ENCODE measurements at places on chromosomes 6 and 20. TPM values are rescaled to one million over a fixed set of nuclear protein-coding genes. Genes with fewer than 3 reads are reported as not detected.

The EPPIN gene
- not detected for total RNA-seq

The SLX4IP gene
- 2.0 TPM for total RNA-seq

The OR2J3 gene
- total RNA-seq = not detected

The ACTL10 gene
- total RNA-seq = 0.33 TPM

The TINAG gene
- total RNA-seq = 0.51 TPM

DNA sequence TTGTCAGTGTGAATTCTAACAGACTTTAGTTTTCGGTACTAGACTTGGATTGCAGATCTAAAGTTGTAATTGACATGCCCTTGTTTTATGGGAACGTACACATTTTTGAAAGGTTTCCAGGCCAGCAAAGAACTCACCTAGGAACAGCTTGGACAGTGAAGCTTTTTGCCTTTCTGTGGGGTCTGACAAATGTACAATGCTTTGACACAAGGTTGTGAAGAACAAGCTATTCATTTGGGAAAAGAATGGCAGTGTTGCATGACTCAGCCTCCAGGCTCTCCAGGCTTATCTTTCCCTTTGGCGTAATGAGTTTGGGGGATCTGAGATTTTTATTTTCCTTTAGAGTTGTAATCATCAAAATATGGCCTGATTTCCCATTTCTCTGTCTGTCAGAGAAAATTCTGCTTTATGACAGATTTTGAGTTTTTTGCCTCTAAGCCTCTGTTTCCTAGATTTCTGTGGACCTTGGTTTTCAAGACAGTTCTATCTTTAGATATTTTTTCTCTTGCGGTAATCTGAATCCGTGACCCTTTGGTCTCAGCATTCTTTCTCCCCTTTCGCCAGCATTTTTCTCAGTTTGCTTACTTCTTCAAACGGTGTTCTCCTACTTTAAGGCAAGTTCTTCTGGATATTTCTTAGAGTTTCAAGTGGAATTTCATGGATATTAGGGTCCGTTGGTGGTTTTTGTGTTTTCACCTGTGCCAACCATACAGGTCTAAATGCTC lies 221.0 kb downstream of the ADGB start:
- H3K27ac ChIP-seq = no peak overlapping the region
- no peak for DNase-seq
- H3K36me3 ChIP-seq = no peaks in the 10 kb centered on the region
- no peak overlapping the region for H3K4me3 ChIP-seq
- H3K4me1 ChIP-seq = no peaks in the 10 kb centered on the region
- H3K27me3 ChIP-seq = no peaks in the 10 kb centered on the region

DNA sequence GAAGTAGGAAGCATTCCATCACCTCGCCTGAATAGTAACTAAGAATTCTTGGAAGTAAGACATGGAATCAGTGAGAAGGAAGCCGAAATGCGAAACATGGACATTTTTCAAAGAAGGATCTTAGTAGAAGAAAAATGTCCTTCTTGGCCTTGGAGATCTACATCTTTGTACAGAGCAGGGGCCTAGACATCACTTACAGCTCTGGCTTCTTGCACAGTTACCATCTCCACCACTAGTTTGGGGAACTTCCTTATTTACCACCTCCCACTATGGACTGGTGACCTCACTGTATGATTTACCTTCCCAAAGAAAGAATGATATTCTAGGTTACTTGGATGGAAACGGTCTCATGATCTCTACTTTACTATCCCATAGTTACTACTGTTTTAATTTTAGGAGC lies 15.7 kb downstream of the CASS4 start:
- no peaks in the 10 kb centered on the region for H3K4me1 ChIP-seq
- no peaks in the 10 kb centered on the region for H3K36me3 ChIP-seq
- H3K27ac ChIP-seq = no peak overlapping the region
- no peaks in the 10 kb centered on the region for H3K27me3 ChIP-seq

- peak overlapping the region; percentile 98 for H3K27ac ChIP-seq
- H3K4me1 ChIP-seq = no peaks in the 10 kb centered on the region
- no peaks in the 10 kb centered on the region for H3K27me3 ChIP-seq
- peaks cover 34% of the 10 kb centered on the region for H3K36me3 ChIP-seq
Observed at GRCh38 chr20:63947638-63948456, 8.4 kb downstream of the UCKL1 start.

DNA sequence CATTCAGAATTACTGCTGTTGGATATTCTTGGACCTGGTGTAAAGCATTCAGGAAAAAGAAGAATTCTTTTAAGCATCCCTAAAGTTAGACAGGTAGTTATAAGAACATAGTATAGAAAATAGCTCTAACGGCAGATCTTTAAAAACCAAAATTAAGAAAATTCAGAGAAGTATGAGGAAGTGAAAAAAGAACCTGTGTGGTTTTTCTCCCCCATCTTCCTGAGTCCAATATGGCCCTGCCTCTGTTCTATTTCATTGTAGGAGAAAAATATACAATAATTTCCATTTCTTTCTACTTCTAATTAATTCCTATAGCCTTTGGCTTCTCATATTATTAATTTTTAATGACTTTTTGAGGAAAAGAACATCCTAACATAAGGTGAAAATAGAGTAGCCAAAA lies 47.1 kb downstream of the FHL5 start:
- no peak overlapping the region for H3K27ac ChIP-seq
- no peak for DNase-seq
- no peaks in the 10 kb centered on the region for H3K4me1 ChIP-seq
- H3K4me3 ChIP-seq = no peak overlapping the region
- H3K36me3 ChIP-seq = no peaks in the 10 kb centered on the region

DNA sequence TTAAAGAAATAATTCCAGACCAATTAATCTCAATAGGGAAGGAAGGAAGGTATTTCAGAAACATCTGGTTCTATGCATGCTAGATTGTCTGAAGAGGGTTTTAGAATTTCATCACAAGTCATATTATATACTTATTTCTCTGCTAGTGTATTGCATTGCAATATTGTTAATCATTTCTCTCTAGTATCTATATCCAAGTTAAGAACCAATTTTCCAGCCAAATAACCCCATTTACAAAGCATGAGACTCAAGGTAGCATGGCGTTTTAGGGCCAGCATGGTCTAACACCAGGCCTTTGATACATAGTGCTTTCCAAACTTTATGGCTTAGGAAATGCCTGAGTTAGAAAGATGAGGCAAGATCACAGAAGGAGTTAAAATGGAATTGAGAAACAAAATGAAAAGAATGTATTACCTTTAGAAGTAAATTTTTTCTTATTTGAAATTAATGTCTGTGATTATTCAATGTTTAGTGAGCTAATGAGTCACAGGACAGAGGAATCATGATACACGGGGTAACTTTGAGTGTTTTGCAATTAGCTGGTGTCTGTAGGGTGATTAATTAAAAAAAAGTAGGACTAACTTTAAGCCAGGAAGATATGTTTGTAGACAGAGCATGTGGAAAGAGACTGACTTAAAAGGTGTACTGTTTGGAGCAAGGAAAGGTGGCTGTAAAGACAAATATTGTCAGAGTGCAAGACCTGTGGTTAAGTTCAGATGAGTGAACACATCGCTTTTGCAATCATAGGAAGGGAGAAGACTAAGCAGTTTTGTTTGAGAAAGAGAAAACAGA lies 1006.2 kb upstream of the CITED2 start:
- no peak for DNase-seq
- no peaks in the 10 kb centered on the region for H3K4me1 ChIP-seq
- H3K4me3 ChIP-seq = no peak overlapping the region
- H3K36me3 ChIP-seq = no peaks in the 10 kb centered on the region

- no peak overlapping the region for H3K27ac ChIP-seq
- DNase-seq = no peak
- no peak overlapping the region for H3K4me3 ChIP-seq
Observed at GRCh38 chr6:129667034-129667433, 42.9 kb downstream of the ARHGAP18 start.

GRCh38 chr6:125747589-125748405 lies 1.6 kb upstream of the HEY2 start:
- H3K4me3 ChIP-seq = peak overlapping the region; percentile 66
- no peak for DNase-seq
- H3K4me1 ChIP-seq = peaks cover 19% of the 10 kb centered on the region
- H3K27me3 ChIP-seq = no peaks in the 10 kb centered on the region
- H3K36me3 ChIP-seq = no peaks in the 10 kb centered on the region
- H3K27ac ChIP-seq = peak overlapping the region; percentile 86

- H3K4me1 ChIP-seq = peaks cover 17% of the 10 kb centered on the region
- no peak overlapping the region for H3K4me3 ChIP-seq
- peaks cover 71% of the 10 kb centered on the region for H3K36me3 ChIP-seq
- H3K27me3 ChIP-seq = no peaks in the 10 kb centered on the region
- no peak overlapping the region for H3K27ac ChIP-seq
Observed at GRCh38 chr6:25973923-25974555, 11.4 kb downstream of the TRIM38 start.

DNA sequence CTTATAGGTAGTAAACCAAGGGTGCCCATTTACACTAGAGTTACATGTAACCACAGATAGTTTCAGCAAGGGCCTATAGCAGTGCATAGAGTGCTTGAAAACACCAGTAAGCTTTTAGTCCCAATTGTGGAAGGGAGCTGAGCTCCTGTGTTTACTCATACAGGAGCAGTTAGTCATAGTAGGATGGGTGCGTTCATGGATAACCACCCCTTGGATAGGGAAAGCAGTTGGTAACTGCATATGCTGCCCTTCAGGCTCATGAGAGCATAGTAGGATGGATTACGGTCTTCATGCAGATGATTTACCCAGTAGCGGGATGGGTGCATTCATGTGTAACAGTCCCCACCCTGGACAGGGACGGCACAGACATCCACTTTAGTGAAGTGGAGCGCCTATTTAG lies 45.1 kb downstream of the OR2B6 start:
- no peak for DNase-seq
- H3K4me3 ChIP-seq = no peak overlapping the region
- no peaks in the 10 kb centered on the region for H3K36me3 ChIP-seq
- no peaks in the 10 kb centered on the region for H3K27me3 ChIP-seq
- H3K4me1 ChIP-seq = no peaks in the 10 kb centered on the region
- no peak overlapping the region for H3K27ac ChIP-seq

DNA sequence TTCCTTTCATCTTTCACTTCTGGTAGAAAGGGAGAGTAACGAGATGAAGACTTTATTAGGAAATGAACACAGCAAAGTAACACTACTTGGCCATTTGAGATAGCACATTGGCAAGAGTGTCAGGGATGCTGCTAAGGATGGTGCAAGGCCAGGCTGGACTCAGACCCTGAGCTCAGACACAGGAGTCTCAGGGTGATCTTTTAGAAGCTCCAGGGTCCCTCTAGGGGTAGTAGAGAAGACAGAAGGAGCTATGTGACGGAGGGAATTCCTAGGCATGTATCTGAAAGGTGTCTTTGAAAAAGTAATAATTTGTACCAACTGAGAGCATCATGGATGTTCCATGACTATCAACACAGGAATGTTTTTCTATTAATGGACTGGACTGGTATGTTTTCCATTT lies 436.5 kb downstream of the DHX35 start:
- H3K36me3 ChIP-seq = no peaks in the 10 kb centered on the region
- H3K4me1 ChIP-seq = no peaks in the 10 kb centered on the region
- no peaks in the 10 kb centered on the region for H3K27me3 ChIP-seq
- no peak for DNase-seq
- no peak overlapping the region for H3K4me3 ChIP-seq
- H3K27ac ChIP-seq = no peak overlapping the region

DNA sequence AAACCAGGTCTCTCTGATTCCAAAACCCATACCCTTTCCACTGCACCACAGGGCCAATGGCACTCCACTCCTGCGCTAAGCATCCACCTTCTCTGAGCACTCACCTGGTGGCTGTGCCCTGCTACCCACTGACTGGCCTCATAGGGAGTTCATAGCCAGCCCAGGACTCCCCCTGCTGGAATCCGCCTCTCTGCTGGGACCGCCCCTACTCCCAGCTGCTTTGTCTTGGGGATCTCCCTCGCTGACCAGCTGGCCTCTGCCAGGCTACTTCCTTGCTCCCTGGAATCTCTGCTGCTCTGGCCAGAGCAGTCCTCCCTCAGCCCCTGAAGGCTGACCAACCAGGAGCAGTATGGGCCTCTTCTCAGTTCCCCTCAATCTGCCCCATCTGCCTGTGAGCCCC lies 129.7 kb downstream of the FAXC start:
- no peaks in the 10 kb centered on the region for H3K4me1 ChIP-seq
- H3K4me3 ChIP-seq = no peak overlapping the region
- no peaks in the 10 kb centered on the region for H3K36me3 ChIP-seq
- no peaks in the 10 kb centered on the region for H3K27me3 ChIP-seq

- no peaks in the 10 kb centered on the region for H3K27me3 ChIP-seq
- peak overlapping the region; percentile 86 for H3K27ac ChIP-seq
- no peaks in the 10 kb centered on the region for H3K36me3 ChIP-seq
- no peak overlapping the region for H3K4me3 ChIP-seq
Observed at GRCh38 chr6:156688620-156688971, 88.6 kb upstream of the ARID1B start.

DNA sequence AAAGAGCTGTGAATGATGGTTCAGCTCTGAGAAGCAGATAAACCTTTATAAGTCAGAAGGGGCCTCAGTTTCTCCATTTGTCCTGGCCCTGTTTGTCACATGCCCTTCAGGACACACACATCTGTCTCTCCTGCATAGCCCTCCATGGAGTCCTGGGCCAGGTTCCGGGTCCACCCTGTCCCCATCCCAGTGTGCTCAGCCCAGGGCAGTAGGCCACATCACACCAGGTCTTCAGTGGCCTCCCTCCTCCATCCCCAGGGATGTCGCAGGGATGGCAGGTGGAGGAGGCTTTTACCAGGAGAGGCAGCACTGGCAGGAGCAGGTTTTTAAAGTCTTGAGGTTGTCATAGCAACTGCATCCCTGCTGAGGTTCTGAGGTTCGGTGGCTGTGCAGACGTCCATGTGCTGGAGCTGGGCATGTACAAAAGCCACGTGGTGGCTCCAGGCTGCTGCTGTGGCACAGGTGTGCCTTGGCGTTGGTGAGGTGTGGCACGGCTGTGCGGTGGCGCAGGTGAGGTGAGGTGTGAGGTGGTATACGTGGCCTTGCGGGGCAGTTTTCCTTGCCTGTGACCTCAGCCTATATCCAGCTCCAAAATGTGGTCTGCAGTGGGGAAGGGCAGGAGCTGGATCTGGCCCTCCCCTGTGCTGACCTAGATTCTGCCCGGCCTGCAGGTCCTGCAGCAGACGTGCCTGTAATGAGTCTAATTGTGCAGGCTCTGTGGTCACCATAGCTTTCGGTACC lies 8.0 kb upstream of the NPBWR2 start:
- peak; percentile 44 for DNase-seq
- no peak overlapping the region for H3K4me3 ChIP-seq
- no peak overlapping the region for H3K27ac ChIP-seq
- H3K36me3 ChIP-seq = no peaks in the 10 kb centered on the region
